Chondrocyte (in vitro differentiated cells): ENCODE measurements at places on chromosomes 6 and 20. TPM values are rescaled to one million over a fixed set of nuclear protein-coding genes. Genes with fewer than 3 reads are reported as not detected.

GRCh38 chr6:135972150-135972549 is 120.6 kb downstream of the PDE7B start:
- H3K36me3 ChIP-seq, result no peaks in the 10 kb centered on the region
- H3K4me3 ChIP-seq, result no peak overlapping the region
- no peak overlapping the region for H3K27ac ChIP-seq
- DNase-seq, result no peak
- no peaks in the 10 kb centered on the region for H3K27me3 ChIP-seq
- H3K4me1 ChIP-seq, result no peaks in the 10 kb centered on the region

- no peaks in the 10 kb centered on the region for H3K4me1 ChIP-seq
- H3K27me3 ChIP-seq, result peaks cover 3% of the 10 kb centered on the region
- no peak for DNase-seq
Measured at GRCh38 chr20:19438488-19438887, 226.0 kb downstream of the SLC24A3 start.

The MOG gene
- total RNA-seq, result 0.82 TPM in 1 of 3 replicates, not detected in the others

- no peak for DNase-seq
- H3K4me3 ChIP-seq, result no peak overlapping the region
- H3K36me3 ChIP-seq, result no peaks in the 10 kb centered on the region
- no peak overlapping the region for H3K27ac ChIP-seq
Measured at GRCh38 chr20:1867495-1868260, 27.5 kb upstream of the SIRPA start.

GRCh38 chr6:6842291-6842690 is 253.8 kb downstream of the LY86 start:
- no peak overlapping the region for H3K27ac ChIP-seq
- H3K4me1 ChIP-seq, result peaks cover 18% of the 10 kb centered on the region
- no peak overlapping the region for H3K4me3 ChIP-seq
- no peaks in the 10 kb centered on the region for H3K36me3 ChIP-seq
